ENCODE measurements at places on chromosomes 13 and 19. TPM values are rescaled to one million over a fixed set of nuclear protein-coding genes. Genes with fewer than 3 reads are reported as not detected.

GRCh38 chr13:90585392-90585791 lies 762.1 kb upstream of the MIR17HG start:
- DNase-seq = no peak

- no peak for DNase-seq
Measured at GRCh38 chr13:79999601-80000000, 341.3 kb downstream of the SPRY2 start.

DNA sequence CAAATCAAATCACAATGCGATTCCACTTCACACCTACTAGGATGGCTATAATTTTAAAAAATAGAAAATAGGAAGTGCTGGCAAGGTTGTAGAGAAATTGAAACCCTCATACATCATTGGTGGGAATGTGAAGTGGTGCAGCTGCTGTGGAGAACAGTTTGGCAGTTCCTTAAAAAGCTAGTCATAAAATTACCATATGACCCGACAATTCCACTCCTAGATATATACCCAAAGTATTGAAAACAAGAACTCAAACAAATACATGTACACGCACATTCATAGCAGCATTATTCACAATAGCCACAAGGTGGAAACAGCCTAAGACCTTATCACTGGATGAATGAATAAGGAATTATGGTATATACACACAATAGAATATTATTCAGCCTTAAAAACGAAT lies 12.0 kb downstream of the HMGB1 start:
- no peak for DNase-seq

DNA sequence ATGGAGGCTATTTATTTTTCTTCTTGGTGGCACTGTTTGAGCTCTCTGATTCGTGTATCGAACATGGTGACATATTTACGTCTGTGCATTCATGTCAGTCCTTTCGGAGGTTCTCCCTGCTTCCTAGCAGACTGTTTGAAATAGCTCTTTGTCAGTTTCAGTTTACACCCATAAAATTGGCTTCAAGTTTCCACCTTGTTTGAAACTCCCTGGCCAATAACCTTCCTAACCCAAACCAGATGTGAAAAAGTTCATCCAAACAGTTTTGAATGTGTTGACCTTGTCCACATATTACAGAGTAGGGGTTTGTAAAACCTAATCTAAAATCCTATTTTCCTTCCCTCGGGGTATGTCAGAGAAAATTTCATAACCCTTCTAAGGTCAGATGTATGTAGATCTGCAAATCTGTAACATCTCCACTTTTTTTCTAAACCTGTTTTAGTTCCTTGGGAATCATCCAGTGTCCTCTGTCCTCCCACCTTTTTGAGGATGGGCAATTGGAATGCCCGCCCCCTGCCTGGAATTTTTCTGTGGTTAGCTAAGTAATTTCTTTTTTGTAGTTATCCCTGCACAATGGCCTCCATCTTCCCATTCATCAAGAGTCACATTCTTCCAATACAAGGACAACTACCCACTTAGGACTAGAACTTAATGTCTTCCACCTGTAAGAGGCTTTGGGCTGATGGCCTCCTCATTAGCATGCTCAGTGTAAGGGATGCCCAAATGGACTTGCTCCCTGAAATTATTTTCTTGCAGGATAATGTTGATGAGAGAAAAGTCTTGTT lies 499.8 kb downstream of the GPC6 start:
- DNase-seq = no peak

DNA sequence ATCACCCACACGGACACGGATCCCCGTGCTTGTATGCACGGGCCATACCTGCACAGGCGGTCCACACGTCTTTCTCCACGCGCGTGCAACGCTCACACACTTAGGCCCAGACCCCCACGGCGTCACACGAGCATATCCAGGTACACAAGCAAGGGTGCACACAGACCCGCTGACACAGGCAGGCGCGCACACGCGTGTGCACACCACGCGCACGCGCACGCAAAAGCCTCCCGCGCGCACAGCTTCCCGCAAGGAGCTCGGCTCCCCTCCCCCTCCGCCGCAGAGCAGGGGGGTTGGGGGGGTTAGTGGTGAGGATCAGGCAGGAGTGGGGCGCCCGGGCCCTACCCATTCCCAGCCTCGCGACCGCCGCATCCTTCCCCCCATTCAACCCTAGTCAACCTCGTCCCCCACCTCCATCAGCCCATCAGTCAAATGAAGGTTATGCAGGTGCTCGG lies 407 bp downstream of the RAB3A start:
- no peak for DNase-seq

DNA sequence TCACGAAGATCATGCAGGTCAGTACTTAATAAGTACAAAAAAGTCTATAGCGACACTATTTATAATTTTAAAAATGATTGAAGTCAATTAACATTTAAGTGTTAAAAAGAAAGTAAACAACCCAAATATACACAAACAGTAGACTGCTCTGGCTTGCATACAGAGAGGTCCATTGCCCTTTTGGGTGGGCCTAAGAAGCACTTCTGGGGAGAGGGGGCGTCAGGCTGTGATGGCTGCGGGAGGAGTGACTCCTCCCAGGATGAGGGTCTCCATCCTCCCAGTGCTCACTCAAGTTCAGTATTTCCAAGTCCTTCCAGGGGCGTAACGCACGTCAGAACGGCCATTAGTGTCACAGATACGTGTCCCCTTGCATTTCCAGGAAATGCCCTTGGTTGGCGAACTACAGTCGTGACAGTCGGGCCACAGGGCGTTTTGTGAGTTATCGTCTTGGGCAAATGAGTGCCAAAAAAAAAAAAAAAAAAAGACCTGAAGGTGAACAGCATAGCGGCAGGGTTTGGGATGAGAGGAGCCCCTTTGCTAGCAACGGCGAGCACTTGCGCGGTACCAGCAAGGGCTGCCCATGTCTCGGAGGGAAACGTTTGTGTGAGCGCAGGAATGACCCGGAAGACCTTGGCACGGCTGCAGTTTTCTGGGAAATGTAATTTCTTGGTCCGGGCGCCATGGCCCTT lies at the start of gene SCGB2B2:
SCGB2B2 (minus strand) TSS at position 463 of the 689 bp plus-strand sequence. CDS start 82,596 bp downstream, outside the sequence.
- no peak for DNase-seq

The GRIK5 gene
- 0.80 TPM for total RNA-seq

The ZNF578 gene
- 1.5 TPM for total RNA-seq

The CYSLTR2 gene
- 0.64 TPM for total RNA-seq

The ZNF208 gene
- 5.2 TPM for total RNA-seq

The IFNL1 gene
- not detected for total RNA-seq

The RPS19 gene
- 1,067 TPM for total RNA-seq

The S1PR2 gene
- 13.3 TPM for total RNA-seq

The KCNN4 gene
- total RNA-seq = 3.1 TPM
